ENCODE measurements at places on chromosomes 12 and 14.

DNA sequence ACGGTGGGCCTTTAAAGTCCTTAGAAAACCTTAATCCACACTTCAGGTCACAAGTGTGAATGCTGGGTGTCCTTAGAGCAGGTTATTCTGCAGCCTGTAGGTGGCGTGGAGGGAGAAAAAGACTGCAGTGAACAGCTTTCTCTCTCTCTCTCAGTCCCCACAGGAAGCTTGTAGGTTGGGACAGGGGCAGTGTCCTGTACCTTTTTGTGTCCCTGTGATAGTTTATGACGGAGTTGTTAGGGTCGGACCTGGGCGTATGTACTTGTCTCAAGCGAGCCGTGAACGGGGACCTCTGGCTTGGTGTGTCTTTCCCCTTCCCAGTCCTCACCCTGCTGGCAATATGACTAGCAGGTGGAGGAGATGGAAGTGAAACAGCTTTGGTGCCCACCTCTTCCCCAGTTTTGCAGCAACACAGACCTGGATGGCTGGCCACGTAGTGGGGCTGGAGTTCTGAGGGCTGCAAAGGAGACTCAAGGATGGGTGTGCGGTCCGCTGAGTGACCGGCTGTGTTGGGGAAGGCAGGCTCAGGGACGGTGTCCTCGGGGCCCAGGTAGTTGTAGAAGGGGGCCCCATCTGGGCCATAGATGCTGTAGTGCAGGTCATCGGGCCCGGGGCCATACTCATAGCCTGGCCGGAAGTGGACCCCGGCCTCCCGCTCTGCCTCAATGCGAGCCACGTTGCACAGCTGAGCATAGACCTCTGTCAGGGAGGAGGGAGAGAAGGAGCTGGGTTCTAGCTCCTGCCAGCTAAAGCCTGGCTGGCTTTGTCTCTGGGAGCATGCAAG lies 8.9 kb downstream of the ISCA2 start:
- DNase-seq, result no peak

DNA sequence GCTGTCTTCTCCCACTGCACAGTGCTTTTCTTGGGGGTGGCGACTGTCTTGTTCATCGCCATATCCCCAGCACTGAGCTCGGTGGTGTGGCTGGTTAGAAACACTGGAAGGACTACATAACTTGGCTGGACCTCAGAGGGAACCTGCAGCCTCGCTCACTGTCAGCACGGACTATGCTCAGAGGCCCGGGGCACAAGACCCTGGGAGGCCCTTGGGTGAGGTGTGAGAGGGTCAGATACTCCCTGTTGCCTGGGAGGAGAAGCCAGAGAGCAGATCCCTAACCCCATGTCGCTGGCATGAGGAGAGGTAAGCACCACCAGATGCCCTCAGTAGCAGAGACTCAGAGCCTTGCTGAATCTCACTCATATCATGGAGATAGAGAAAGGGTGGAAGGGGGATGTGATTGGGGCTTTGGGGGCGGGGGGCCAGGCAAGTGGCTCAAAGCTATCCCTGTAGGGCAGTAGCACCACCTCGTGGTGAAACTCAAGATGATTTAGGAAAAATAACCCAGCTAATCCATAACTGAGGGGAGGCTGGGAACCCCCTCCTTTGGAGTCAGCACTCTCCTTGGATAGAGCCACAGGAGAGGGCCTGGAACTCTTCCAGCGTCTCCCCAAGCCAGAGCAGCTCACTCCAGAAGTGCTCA lies 18.7 kb upstream of the HDAC7 start:
- DNase-seq, result no peak

DNA sequence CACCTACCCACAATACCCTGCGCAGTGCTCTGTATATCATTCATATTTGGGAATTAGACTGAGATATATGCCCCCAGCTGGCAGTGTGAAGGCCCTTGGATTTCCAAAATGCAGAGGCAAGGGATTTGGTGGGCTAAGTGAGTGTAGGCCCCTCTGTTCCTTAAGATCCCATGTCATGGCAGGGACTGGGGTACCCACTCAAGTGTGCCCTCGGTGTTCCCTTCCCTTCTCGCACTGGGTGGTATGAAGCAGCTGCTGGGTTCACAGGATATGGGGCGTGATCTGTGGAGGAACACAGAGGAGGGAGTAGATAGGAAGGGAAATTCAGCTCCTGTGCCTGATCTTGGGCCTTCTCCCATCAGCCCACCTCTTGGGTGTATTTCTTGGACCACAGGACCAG lies 63.1 kb upstream of the VASH1 start:
- DNase-seq, result no peak

DNA sequence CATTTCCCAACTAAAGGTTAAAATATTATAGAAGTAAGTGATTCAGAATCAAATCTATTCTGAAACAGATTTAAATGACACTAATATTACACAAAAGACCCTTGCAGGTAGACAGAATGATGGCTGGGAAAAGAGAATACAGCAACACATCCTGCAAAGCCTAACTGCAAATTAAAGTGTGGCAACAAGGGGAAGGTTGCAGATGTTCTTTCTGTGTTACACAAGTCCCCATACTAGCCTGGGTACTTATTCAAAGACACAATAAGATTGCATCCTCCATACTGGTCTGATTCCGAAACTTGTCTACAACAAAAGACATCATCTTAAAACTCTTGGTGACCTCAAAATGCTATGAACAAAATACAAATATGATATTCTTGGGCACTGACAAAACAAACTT lies 50.5 kb downstream of the R3HDM2 start:
- no peak for DNase-seq

DNA sequence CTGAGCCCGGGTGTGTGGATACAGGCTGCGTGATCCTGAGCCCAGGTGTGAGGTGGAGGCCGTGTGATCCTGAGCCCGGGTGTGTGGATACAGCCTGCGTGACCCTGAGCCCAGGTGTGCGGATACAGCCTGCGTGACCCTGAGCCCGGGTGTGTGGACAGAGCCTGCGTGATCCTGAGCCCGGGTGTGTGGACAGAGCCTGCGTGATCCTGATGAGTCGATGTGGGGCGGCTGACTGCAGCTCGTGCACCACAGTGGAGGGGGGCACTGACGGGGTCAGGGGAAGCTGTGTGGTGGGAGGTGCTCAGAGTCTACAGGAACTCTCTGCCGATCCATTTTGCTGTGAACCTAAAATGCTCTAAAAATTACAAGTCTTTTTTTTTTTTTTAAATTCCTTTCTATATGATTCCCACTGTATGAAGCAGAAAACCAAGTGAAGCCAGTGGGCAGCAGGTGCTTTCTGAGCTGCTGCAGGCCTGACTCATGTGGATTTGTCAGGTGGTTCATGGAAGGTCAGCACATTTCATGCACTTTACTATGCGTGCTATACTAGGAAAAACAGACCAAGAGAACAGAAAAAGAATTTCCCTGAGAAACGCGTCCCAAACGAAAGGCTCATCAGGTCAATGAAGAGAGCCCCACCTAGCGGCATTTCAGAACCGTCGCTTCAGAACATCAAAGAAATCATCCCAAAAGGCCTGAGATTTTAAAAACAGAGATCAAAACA lies 19.3 kb downstream of the BRF1 start:
- DNase-seq, result peak; percentile 26

DNA sequence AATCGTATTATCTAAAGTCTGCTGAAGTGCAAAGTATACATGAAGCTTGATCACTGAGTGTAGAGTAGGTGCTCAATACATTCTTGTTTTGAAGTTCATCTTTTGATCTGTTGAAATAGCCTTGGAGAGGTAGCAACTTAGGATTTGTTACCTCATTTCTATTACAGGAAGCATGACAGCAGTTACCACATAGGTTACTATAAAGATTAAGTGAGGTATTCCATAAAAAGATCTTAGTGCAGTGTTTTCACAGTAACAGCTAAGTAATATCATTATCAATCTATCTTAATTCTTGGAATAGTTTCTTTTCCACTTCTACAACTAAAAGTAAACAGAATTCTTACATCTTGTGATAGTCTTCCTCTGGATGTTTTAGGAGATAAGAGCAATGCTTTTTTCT lies 50.9 kb downstream of the BTBD7 start:
- no peak for DNase-seq

GRCh38 chr12:90729736-90730135 lies 225.2 kb downstream of the CCER1 start:
- DNase-seq, result no peak

GRCh38 chr12:61530456-61530855 lies 729.7 kb upstream of the USP15 start:
- no peak for DNase-seq

DNA sequence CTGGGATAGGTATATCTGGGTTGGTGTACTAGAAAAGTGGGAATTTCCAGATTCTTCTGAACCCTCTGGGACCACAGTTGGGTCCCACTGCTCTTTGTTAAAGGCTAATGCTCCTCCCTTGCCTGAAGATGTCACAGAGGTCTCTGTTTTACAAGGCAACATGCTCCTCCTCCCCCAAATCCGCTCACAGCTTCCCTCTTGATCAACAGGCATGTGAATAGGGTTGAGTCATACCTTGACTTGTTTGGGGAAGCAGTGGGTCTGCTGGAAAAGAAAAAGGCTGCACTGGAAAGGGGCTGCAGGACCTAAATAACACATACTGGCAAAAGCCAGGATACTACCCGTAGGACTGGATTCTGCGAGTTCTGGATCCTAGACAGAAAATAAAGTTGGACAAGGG lies 165.4 kb upstream of the TMEM260 start:
- no peak for DNase-seq

GRCh38 chr12:121969726-121970125 lies 51.3 kb downstream of the CFAP251 start:
- DNase-seq, result no peak

- DNase-seq, result no peak
Measured at GRCh38 chr14:102490456-102490855, 19.1 kb downstream of the ANKRD9 start.

- no peak for DNase-seq
Measured at GRCh38 chr12:53201639-53202038, 5.4 kb downstream of the ITGB7 start.

DNA sequence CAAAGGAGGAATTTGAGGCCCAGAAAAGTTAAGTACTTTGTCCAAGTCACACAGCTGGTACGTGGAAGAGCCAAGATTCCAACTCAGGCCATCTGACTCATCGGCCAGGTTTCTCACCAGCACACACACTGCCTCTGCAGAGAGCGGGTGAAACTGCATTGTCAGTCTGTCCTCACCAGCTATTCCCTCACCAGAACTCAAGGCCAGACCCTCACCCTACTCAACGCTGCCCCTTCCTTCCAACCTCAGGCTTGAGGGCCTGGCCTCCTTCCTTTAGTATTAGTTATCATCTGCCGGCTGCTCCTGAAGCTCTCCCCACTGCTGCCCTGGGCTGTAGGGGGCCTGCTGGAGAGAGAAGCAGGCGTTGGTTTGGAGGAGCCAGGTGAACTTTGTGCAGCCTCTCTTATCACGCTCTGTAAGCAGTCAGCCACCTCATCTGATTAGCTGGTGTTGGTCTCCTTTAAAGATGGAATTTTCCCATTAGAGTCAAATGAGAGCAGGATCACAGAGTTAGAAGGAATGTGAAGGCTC lies 16.6 kb upstream of the PLEK2 start:
- no peak for DNase-seq

- no peak for DNase-seq
Measured at GRCh38 chr12:119910586-119910985, 33.5 kb upstream of the CIT start.

GRCh38 chr12:117692512-117692911 lies 276.3 kb downstream of the KSR2 start:
- DNase-seq, result no peak

- DNase-seq, result no peak
Measured at GRCh38 chr12:100184549-100185145, 16.0 kb upstream of the ACTR6 start.

DNA sequence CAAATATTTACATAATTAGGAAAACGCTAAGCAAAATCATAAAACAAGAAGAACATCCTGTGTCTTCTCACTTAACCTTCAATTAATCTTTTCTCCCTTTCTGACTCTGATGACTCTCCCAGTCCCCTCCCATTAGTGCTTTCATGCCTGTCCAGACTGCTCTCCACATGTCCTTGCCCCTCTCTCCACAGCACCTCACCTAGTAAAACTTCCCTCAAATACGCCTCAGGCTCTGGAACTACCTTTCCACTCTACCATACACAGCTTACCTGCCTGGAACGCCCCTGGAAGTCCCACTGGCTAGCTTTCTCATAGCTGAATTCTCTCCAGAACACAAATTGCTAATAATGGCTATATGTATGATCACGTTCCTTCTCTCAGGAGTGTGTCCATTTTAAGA lies 44.7 kb downstream of the SLC5A8 start:
- DNase-seq, result no peak

GRCh38 chr12:24281341-24281740 lies 331.9 kb upstream of the SOX5 start:
- DNase-seq, result no peak

- no peak for DNase-seq
Measured at GRCh38 chr12:28883406-28883997, 265.6 kb upstream of the FAR2 start.

- DNase-seq, result no peak
Measured at GRCh38 chr12:1972260-1972659, 32.0 kb downstream of the DCP1B start.

DNA sequence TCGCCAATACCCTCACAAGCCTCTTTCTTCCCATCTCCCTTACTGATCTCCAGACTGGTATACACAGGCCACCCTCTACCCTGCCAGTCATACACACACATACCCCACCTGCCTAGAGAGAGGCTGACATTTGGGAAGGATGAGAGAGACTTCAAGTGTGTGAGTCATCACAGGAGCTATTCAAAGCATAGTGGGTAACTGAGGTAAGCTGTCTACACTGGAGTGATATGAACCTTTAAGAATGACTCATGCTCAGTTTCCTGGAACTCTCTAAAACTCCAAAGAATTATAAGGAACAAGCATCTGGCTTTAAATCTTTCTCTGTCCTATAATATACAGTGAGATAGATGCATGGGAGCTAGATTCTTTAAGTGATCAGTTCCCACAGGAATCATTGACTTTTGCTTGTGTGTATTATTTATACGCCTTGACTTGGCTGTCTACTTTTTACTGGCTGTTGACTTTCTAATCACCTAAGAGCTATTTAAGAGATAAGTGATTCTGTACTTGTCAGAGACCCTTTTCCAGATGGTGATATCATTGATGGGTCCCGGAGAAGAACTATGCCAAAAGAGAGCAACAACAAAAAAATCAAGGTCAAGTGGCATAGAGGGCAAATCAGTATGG lies 5.8 kb downstream of the IGF1 start:
- DNase-seq, result no peak

- no peak for DNase-seq
Measured at GRCh38 chr12:111757361-111758119, 9.2 kb upstream of the ALDH2 start.

Data from smooth muscle cell of the brain vasculature (primary cell).